ENCODE measurements at places on chromosomes 1 and 21.

DNA sequence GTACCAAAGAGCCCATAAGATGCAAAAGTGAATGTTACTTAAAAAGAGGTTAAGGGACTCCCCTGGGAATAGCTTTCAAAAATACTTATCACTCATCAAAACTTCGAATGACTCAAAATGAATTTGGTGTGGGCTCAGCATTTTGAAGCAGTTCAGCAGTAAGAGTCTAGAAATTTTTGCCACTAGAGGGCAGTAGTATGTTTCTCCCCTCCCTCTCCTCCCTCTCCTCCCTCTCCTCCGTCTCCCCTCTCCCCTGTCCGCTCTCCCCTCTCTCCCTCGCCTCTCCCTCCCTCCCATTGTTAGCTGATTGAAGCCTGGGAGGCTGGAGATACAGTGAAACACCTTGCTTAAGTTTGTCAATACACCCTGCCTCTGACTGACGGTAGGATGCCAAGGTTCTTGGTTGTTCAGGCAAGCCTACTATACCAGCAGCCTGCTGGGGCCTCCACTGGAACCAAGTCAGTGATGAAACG lies 70.8 kb upstream of the TENT5C start:
- no peak for DNase-seq

DNA sequence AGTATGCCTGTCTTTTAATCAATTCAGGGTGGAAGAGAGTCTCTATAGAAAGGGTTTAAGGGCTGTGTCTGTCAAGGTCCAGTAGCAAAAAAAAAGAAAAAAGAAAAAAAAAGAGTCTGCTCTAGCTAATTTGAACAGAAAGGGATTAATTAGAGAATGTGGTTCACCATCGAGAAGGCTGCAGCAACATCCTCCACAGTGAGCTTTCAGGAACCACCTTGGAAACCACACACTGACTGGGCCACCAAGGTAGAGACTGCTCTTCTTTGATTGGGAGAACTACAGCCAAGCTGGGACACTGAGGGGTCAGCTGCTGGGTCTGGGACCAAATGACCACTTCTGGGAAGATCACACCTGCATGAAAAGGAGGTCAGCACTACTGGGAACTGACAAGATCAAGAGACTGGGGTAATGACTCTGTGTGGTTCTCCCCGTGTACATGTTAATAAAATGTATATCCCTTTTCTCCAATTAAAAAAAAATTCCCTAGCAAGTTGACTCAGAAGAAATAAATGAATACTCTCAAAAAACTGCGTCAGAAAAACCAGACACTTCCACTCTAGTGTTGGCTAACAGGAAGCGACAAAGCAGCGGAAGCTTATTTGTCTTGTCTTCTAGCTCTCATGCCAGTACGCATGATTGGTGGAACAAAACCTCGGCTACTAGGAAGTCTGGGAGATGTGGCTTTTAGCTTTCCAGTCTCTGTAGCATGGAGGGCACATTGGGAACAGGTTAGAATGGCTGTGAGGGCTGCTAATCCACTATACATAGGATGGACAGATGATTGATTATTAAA lies 60.0 kb upstream of the IVNS1ABP start:
- DNase-seq = no peak

GRCh38 chr1:64469116-64469976 lies 583 bp upstream of the CACHD1 start:
- no peak for DNase-seq

- DNase-seq = no peak
These were observed 5.5 kb downstream of the PGLYRP4 start for GRCh38 chr1:153343040-153343681.

DNA sequence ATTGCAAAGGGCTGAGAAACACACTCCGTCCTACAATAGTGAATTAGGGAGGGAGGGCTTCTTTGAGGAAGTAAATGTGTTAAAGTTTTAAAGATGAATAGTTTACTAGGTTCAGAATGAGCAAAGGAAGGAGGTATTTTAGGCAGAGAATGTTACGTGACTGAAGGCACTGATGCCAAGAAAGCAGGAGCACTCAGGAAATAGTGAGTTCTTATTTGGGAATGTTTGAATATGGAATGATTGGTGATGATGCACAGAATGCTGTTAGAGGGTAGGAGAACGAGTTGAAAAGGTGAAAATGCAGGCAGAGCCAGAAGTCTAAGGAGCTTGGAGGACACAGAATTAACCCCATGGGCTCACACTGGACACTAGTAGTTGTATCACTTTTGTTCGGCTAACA lies 108.0 kb downstream of the NRIP1 start:
- DNase-seq = peak; percentile 37

DNA sequence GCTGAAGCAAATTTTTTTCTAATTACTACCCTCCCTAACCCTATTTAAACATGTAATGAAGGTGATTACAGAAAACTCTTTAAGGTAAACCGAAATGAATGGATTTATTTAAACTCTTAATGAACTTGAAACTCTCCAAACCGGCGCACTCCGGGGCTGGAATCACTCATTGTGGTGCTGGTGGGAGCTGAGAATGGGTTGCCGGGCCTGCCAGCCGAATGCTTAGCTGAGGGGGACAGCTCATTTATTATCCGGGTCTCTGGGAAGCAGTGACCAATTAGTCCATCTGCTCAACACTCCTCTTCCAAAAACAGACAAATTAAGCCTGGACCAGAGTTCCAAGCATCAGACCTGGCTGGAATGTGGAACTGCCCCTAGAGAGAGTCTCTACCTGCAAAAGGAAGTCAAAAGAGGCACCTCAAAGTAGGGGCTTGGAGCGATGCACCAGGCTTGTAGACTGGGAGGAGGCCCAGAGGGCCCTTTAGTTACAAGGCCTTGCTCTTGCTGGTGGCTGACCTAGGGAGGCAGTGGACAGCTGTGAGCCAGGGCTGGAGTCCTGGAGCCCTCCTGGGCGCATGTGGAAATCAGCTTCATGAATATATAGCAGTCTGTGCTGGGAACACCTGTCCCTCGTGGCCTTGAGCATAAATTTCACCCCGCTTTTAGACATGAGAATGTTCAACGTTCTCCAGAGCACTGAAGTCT lies 320.7 kb downstream of the AJAP1 start:
- DNase-seq = no peak

- no peak for DNase-seq
These were observed 150.5 kb upstream of the RUNX3 start for GRCh38 chr1:25080294-25081209.

- no peak for DNase-seq
These were observed 288.5 kb upstream of the SNX7 start for GRCh38 chr1:98373056-98373455.

DNA sequence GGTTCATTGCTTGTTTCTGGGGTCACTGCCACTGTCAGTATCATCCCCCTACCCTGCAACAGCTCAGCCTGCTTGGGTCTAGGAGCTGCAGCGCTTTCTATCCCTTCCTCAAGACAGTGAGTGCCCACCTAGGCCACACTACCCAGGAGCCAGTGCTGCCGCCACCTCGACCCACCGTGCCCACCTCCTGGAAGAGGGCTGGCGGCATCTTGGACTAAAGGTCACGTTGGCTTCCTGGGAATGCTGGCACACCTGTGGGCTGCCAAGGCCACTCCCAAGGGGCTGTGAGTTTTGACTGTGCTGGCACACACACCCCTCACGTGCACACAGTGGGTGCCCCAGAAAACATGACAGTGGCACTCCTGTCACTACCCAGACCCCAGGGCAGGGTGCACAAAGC lies 22.1 kb downstream of the CRYAA start:
- DNase-seq = no peak

- DNase-seq = no peak
These were observed 82.9 kb downstream of the ITPKB start for GRCh38 chr1:226656201-226656600.

DNA sequence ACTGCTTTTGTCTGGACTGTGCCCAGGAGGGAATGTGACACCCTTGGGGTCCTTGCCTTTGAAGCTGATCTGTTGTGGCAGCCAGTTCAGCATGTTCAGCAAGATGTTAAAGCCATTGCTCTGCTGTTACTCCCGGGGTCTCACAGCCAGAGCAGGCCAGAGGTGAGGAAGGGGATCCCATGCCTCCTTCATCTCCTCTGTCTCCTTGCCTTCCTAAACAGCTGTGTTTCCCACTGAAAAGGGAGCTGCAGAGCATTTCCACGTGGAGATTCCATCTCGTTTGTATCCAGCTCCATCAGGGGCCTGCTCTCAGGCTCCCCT lies 135.8 kb upstream of the COL6A1 start:
- DNase-seq = no peak

GRCh38 chr1:237754627-237755026 lies 136.1 kb downstream of the ZP4 start:
- DNase-seq = no peak

- no peak for DNase-seq
These were observed 17.6 kb upstream of the PARP1 start for GRCh38 chr1:226425431-226426031.

- DNase-seq = no peak
These were observed 435.1 kb downstream of the PRDM2 start for GRCh38 chr1:14135070-14135469.

- DNase-seq = no peak
These were observed 177.9 kb downstream of the CLIC6 start for GRCh38 chr21:34846601-34847112.

GRCh38 chr1:81811757-81812371 lies 11.1 kb downstream of the ADGRL2 start:
- DNase-seq = no peak

DNA sequence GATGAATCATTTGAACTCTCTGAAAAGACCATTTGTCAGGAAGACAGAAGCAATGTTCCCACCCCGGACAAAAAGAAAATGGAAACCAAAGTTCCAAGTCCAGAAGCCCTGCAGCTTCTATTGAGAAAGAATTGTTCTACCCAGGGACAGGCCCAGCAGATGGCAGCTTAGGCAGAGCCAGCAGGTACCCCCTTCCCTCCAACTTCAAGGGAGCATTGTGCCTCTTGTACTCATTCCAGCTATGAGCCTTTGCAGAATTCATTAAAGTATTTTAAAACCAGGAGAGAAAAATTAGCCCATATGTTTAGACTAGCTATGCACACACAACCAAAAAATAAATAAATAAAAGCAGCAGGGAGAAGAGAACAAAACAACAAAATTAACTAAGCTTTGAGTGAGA lies 85.2 kb upstream of the KCND3 start:
- no peak for DNase-seq

DNA sequence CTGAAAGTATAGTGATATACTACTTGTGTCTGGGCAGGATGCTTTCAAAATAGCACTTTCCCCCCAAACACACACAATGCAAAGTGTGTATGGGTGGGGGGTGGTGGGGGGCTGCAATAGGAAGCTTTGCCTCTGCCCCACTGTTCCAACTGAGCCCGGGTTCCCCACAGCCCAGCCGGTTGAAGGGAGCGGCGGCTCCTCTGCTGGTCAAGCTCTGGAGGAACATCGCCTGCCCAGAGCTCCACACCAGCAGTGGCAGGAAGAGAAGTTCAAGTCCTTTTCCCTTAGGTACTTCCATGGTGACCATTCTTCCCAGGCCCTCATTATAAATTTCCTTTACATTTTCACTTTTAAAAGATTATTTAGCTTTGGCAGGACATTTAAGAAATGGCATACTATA lies 74.9 kb downstream of the CAPZB start:
- no peak for DNase-seq

- DNase-seq = no peak
These were observed 146.9 kb downstream of the SLC30A10 start for GRCh38 chr1:219781491-219781890.

DNA sequence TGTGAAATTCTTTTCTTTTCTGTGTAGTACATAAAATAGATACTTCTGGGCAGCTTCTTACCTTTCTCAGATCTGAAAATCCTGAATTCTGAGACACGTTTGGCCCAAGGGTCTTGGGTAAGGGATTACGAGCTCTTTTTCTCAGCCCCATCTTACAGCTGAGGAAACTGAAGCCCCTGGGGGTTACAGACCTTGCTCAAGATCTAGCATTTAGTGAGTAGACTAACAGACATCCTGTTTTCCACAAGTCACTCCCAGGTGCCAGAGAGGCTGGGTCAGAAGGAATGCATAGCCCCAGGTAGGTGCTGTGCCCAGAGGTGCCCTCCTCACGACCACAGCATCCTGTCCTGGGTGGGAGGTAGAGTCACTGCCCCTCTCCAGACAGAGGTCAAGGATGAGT lies 13.2 kb upstream of the CREG1 start:
- DNase-seq = no peak
